ENCODE measurements at places on chromosomes 6 and 20. TPM values are rescaled to one million over a fixed set of nuclear protein-coding genes. Genes with fewer than 3 reads are reported as not detected.

DNA sequence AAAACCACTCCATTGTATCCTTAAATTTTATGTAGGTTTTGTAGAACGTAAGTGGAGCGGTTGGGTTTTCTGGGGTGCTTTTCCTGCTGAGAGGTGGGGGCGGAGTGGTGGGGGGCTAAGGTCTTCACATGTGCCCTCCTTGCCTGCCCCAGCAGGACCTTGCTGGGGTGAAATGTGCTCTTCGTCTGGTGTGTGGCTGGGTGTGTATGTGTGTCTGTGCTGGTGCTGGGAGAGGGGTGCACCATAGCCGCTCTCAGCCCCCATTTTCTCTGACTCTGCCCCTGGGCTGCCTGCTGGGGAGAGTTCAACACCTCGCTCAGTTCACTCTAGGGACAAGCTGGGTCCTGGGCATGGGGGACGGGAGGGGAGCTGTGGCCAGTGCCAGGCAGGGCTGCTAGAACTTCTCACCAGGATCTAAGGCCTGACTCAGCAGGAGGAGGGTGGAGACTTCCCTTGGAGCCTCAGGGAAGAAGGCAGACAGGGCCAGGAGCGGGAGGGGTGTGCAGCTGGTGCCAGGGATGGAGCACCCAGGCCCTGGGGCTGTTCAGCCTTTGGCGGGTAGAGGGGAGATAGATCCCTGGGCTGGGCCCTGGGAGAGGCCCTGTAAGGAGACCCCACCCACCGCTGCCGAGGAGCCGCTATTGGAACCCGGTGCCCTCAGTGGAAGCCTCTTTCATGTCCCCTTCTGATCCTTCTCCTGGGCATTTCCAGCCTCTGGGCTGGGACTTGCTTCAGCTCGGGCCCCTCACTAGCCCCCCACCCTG lies 4.8 kb downstream of the SOX18 start:
- no peak for DNase-seq

- DNase-seq, result no peak
These were observed 117.6 kb upstream of the UST start for GRCh38 chr6:148629181-148629580.

GRCh38 chr20:9130521-9130920 lies 61.6 kb downstream of the PLCB4 start:
- no peak for DNase-seq

Gene GLP1R
- not detected for total RNA-seq

Gene PRDM1
- 1.4 TPM for total RNA-seq

Data from occipital lobe (tissue), 3 donors.